ENCODE measurements at places on chromosomes 5 and 9.

GRCh38 chr9:27388150-27388549, 91.2 kb upstream of the EQTN start:
- ATAC-seq, result no peak

DNA sequence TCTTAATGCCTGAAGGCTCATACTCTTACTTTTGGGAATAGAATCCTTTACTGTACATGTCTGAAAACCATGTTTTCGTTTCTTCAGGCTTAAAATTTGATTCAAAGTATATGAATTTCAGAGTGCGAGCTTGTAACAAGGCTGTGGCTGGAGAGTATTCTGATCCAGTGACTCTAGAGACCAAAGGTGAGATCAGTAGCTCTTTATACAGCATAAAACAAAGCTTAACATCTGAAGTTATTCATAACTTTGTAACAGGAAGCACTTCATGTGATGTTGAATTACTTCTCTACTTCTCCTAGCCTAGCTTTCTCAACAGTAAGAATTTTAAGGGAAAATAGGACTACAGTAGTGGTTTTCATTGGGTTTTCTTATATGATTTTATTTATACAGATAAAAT, 49.4 kb upstream of the FKTN start:
- ATAC-seq, result no peak

DNA sequence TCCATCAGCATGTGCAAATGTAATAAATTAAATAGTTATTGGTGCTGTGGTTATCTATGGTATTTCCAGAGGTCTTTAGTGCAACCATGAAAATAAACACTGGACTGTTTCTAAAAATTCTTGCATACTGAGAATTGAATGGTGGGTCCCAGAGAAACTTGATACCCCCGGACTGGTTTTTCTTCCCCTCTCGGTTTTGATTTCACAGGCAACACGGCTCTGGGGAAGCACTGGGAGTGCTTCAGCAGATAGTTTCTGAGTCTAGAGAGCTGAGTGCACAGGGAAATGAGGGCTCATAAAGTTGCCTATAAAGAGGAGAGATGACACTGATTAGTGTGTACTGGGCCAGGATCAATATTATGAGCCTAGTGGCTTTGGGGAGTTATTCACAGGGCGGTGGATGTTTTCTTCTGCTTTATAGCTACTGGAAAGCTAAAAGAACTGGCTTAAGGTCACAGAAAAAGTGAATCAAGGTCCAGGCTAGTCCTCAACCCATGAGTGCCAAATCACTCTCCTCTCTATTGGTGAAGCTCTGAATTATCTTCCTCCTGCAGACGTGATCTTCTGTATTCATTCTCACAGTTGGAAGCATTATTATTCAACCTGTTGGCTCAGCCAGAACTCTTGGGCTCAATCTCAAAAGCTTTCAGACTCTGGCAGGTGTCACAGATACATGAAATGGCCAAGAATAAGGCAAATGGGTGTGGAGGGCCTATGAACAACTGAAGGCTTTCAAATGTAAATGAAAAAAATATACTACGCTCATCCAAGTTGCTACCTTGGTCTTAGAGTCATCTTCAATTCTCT, 170.2 kb upstream of the HMHB1 start:
- no peak for ATAC-seq

DNA sequence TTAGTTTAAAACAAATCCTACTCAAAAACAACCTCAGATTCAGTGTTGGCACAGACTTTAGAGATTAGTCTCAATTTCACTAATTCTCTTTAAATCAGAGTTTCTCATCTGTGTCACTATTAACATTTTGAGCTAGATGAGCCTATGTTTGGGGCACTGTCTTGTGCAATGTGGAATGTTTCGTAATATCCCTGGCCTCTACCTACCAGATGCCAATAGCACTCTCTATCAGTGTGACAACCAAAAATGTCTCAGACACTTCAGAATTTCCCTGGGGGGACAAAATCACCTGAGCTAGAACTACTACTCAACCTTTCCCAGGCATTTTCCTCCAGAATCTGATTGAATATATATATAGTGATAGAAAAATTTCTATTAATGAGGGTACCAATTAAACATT, 465.2 kb upstream of the RGMB start:
- no peak for ATAC-seq

- no peak for ATAC-seq
These were observed 234.5 kb downstream of the PAPPA start for GRCh38 chr9:116387934-116388698.

- no peak for ATAC-seq
These were observed 2.0 kb downstream of the SEMA6A start for GRCh38 chr5:116572350-116573278.

DNA sequence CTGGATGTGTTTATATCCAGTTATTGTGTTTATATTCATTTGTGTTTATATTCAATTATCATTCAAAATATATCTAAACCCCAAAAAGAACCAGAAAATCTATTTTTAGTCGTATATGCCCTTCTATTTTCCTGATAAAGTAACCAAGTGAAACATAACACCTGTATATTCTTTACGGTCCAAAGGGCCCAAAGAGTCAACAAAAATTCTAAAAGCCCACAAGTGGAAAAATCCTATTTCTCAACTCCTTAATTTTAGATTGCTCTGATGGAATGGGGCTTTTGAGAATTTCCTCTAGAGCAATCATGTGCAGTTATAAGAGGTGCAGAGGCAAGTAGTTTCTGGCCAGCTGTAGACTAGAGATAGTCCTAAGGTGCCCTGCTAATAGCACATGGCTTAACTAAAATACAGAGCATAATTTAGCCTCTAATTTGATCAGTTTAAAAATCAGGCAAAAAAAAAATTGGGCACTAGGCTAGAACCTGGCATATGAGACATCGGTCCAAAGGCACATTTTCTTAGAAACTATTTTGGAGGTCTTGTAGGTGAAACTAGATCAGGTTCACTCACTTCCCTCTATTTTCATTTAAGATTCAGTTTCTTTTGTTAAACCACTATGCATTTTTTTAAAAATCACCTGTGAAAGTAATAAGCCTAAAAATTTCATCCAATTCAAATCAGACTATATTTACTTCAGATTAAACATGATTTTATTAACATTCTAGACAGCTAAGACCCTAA, 256.0 kb downstream of the FBXL17 start:
- ATAC-seq, result no peak

DNA sequence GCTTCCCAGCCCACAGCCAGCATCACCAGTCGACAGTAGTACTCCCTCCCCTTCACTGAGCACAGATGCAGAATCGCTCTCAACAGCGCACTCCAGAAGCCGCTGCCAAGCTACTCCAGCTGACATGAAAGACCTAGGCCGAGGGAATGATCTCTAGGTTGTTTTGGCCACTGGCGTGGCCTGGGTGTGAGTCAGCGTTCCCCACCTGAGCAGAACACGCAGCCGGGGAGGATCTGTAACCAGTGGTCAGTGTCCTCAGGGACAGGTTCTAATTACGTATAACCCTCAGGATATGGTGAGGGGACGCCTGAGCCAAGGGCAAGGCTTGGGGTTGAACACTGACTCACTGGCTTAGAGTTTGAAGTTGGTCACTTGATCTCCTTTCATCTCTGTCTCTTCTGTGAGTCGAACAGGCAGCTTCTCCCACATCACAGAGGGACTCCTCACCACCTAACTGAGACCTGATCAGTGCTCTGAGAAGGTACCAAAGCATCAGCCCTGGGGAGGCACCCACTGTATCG, 76.9 kb upstream of the IL17B start:
- ATAC-seq, result no peak

DNA sequence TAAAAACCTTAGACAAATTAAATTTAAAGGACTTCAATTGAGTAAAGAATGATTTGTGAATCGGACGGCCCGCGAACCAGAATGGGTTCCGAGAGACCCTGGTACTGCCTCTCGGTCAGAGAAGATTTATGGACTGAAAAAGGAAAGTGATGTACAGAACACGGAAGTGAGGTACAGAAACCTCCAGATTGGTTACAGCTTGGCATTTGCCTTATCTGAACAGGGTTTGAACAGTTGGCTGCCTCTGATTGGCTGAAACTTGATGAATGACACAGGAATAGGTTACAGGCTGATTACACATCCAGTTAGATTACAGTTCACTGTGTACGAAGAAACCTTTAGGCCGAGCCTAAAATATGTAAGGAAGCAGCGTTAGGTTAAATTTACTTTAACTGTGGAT, 156.5 kb upstream of the EGFLAM start:
- no peak for ATAC-seq

DNA sequence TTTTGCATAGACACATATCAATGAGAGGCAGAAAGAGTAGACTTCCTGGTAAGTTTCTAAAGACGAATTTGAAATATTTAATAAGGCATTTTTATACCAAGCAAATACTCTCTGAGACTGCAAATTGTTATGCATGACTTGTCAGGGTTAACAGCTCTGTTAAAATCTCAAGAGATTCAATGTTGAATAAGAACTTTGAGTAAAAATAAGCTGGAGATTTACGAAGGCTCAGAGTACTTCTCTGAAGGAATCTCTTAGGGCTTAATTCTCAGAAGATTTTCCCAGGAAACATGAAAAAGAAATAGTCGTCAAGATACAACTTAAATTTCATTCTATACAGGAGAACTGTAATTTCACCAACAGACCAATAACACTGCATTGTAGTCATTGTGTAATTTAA, 259.4 kb downstream of the CDH18 start:
- ATAC-seq, result no peak

- no peak for ATAC-seq
These were observed 68.1 kb downstream of the RNF38 start for GRCh38 chr9:36332006-36332405.

GRCh38 chr5:129904667-129905472, 605 bp downstream of the CHSY3 start:
- peak; percentile 17 for ATAC-seq

DNA sequence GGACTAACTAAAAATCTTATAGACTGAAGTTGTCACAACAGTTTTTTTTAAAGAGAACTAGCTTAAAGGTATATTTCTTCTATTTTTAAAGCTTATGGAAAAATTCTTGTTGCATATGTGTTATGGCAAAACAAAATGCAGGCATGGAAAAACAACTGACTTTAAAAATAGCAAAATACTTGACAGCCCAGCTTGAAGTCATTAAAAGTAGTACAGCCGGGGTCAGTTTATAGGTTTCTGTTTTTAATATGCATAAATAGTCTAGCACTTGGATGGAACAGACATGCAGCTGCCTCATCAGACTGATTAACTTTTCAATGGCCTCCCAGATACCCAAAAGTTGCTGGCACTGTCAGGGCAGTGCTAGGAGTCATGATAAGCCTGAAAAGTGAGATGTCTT, 22.3 kb upstream of the ARL15 start:
- no peak for ATAC-seq

GRCh38 chr9:31146485-31147166, 1237.8 kb upstream of the ACO1 start:
- no peak for ATAC-seq

GRCh38 chr9:114827641-114828302, 21.9 kb upstream of the TNFSF15 start:
- ATAC-seq, result peak; percentile 60

DNA sequence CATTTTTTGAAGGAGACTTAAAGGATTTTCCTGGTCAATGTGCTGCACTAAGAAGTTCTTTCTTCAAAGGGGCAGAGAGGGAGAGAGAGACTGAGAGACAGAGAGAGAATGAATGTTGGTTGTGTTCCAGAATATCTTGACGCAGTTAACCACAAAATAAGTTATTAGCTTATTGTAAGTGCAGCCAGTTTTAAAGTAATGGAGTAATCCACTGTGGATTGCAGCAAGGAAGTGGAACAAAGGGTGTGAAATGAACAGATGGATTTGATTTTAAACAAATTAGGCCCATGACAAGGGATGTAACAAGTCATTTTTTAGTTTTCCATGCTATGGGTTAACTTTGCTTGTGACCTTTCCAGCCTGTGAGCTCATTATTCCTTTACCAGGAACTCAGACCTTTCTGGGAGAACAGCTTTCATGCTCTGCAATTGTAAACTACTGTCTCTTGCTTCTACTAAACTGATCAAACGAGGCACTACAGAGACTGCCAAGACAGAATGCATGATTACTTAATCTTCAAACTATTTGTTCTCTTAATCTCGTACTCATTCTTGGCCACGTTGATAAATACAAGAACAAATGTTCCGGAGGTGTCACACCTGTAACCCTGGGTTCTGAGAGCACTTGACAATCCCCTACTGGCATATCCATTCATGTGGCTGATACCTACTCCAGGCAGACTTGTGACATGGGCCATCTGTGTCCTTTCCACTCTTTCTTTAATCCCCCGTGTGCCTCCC, 131.1 kb downstream of the TLE1 start:
- no peak for ATAC-seq

DNA sequence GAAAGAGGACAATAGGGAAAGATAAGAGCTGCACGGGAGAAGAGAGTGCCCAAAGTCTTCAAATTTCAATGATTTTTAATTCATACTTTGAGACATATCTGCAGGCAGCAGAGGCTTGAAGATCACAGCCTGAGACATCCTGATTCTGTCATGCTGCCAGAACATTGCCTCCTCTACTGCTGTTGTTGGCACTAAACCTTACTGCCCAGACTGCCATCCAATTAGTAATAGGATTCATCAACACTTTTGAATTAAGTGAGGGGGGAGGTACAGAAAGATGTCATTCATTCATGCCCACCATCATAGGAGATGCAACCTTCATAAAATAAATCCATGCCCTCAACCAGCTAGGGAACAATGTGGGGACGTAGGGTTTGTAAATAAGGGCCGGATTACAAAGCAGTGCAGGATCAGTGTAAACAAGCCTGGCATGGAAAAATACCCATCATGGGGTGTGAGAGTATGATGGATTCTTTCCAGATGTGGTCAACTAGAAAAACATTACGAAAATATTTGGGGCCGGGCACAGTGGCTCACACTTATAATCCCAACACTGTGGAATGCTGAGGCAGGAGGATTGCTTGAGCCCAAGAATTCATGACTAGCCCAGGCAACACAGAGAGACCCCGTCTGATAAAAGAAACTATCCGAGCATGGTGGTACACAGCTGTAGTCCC, 122.1 kb upstream of the DAPK1 start:
- ATAC-seq, result no peak

DNA sequence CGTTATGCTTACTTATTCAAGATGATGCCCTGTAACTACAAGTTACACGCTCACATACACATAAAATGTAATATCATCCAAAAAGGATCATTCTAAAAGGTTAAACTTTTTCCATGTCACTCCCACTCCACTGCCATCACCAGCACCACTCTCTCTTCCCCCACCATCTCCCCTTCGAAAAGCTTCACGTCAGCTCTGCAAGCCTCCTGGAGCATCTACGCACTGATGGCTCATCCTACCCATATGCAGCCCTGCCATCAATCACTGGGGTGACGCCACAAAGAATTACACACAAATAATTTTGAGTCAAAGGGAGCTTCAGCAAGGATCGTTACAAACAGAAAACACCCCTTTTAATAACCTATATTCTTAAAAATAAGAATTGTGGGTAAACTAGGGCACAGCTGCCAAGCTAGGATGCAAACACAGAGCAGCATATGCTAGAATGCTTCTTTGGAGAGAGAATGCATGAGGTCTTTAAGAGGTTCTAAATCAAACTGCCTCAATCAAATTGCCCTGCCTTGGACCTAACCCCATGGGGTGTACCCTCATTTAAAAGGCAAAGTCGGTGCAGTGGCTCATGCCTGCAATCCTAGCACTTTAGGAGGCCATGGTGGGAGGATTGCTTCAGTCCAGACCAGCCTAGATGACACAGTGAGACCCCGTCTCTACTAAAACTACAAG, 56.1 kb downstream of the SHB start:
- ATAC-seq, result no peak

All from activated CD4-positive, CD25-positive, alpha-beta regulatory T cell treated with anti-CD3 and anti-CD28 coated beads, Interleukin-2, amount 50 U/mL, for 24 hours (primary cell).